Activated CD4-positive, alpha-beta T cell treated with anti-CD3 and anti-CD28 coated beads, Interleukin-2, Interleukin-6, amounts not matched to agents 100 ng/mL and 50 ng/mL, durations not matched to agents 16 hours and 8 hours (primary cell): ENCODE measurements at places on chromosomes 5 and 9.

- no peak for DNase-seq
Observed at GRCh38 chr5:9354336-9355081, 191.4 kb downstream of the SEMA5A start.

- no peak for DNase-seq
Observed at GRCh38 chr5:138725818-138726416, 27.3 kb upstream of the CTNNA1 start.

DNA sequence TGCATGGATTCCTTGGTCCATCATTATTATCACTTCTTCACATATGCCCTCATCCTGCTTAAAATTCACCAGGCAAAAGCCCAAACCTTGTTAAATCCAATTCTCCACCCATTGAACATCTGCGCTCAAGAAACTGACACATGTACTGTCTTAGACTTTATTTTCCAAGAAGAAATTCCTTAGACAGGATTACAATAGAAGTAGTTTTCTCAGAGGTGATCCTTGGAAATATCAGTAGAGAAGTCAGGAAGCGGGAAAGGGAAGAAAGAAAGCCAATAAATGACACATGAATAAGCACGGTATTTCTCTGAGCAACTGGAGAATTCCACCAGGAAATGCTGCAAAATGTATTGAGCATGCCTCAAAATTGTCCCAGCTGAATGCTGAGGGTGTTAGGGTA, 90.2 kb downstream of the FOXD1 start:
- DNase-seq, result no peak

- DNase-seq, result no peak
Observed at GRCh38 chr5:38434966-38435705, 121.3 kb downstream of the LIFR start.

GRCh38 chr9:30697958-30698357, 1686.5 kb upstream of the ACO1 start:
- DNase-seq, result no peak

DNA sequence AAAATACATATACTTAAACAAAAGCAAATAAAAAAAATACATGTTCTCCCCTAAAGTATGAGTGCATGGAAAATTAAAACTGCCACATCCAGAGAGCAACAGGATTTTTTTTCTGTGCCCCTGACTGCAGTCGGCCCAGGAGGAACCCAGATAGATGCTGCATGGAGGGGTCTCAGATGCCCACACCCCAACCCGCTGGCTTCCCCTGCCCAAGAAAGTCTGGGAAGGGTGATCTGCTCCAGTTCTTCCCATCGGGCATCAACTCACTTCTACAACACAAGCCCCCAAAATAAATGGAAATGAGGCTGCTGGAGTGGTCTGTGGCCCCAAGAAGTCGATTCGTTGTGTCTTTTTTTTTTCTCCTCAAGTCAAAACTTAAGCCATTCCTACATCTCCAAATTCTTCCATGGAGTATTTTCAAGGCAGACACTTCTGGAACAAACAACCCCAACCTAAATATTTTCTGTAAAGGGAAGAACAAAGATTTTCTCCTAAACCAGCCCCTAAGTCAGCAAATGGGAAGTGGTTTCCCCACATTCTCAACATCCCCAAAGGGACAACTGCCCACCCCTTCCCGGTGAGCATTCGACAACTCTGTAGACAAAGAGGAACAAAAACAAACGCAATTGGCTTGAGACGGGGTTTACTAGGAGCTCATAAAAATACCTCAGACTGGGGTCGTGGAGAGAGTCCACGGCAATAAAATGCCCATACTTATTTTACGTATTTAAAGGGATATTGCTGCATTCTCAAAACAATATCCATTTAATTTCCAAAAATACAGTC, 46.7 kb downstream of the ROR2 start:
- DNase-seq, result no peak
